ENCODE measurements at places on chromosomes 1 and 21. TPM values are rescaled to one million over a fixed set of nuclear protein-coding genes. Genes with fewer than 3 reads are reported as not detected.

The MAP10 gene
- 0.21 TPM for total RNA-seq

The PTGER3 gene
- total RNA-seq = not detected

The KCNA2 gene
- total RNA-seq = 0.17 TPM

The DDR2 gene
- total RNA-seq = 17.0 TPM

The SPRR1A gene
- not detected for total RNA-seq

The RHD gene
- total RNA-seq = not detected

The FMO2 gene
- not detected for total RNA-seq

The KMO gene
- total RNA-seq = 15.3 TPM
